Tibial nerve (tissue), 4 donors: ENCODE measurements at places on chromosomes 3 and 15.

- no peak for DNase-seq
These were observed 13.1 kb downstream of the TNK2 start for GRCh38 chr3:195895078-195895860.

GRCh38 chr3:36942638-36943248 is 2.1 kb downstream of the TRANK1 start:
- DNase-seq: no peak

DNA sequence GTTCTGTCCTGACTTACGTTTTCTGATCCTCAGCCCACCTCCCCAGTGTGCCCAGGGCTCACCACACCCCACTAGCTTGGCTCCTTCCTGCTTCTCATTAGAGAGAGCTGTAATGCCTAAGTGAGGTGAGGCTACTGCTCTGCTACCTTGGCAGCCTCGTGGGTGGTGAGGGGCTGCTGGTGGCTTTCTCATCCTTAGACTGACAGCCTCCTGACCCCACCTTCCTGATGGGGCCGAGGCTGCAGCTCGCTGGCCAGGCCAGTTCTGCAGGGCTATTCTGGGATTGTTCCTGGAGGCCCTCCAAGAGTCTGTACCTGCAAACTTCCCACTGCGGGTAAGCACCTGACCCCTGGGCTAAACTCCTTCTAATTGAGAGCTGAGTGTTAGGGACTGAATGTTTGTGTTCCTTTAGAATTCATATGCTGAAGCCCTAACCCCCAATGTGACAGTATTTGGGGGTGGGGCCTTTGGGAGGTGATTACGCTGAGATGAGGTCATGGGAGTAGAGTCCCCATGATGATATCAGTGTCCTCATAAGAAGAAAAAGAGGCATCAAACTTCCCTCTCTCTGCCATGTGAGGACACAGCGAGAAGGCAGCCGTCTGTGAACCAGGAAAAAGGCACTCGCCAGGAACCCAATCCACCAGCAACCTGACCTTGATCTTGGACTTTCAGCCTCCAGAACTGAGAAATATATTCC is 38.1 kb upstream of the IQSEC1 start:
- DNase-seq: no peak

DNA sequence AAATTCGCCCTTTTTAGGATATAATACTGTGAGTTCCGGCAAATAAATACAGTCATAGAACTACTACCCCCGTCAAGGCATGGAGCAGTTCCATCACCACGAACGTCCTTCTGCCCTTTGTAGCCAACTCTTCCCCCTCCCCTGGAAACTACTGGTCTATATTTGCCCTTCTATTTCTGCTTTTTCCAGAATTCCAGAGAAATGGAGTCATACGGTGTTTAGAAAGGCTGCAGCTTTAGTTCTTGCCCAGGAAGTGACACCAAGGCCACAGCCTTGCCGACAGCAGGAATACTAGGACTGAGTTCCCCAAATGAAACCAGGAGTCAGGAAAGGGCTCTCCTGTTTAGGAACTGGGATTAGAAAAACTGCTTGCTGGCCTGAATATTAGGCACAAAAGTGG is 291.2 kb downstream of the FAM43A start:
- DNase-seq: no peak

GRCh38 chr15:66045542-66045941 is 176.3 kb downstream of the RAB11A start:
- no peak for DNase-seq

DNA sequence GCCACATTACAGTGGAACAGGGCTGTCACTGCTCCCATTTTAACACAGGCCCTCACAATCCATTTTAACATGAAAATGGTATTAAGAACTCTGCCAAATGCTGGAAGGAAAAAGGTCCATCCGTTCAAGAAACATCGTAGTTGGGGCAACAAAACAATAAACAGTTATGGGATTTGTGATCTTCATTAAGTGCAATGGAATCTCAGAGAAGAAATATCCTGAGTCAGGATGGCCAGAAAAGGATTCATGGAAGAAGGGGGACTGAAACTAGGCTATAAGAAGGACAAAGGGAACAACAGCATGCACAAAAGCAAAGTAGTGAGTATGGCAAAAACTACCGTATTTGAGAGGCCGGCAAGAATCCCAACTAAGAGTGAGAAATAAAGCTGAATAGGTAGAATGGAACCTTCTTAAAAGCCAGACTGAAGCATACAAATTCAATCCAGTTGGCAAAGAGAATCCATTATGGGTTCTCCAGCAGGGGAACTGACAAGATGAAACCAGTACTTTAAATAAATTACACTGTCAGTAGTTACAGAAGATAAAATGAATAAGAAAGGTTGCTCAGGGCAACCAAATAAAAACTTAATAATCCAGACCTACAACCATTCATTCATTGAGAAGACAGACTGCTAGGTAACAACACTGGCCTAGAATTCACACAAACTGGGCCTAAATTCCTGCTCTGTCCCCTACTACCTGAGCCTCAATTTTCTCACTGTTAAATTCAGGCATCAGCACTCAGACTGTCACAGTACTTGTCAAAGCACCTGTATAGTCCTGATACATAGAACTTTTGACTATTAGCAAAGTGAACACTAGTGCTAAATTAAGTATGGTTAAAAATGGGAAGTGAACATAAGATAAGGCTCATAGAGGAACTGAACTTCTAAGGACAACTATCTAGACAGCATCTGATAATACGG is 6.3 kb downstream of the TBL1XR1 start:
- DNase-seq: no peak

DNA sequence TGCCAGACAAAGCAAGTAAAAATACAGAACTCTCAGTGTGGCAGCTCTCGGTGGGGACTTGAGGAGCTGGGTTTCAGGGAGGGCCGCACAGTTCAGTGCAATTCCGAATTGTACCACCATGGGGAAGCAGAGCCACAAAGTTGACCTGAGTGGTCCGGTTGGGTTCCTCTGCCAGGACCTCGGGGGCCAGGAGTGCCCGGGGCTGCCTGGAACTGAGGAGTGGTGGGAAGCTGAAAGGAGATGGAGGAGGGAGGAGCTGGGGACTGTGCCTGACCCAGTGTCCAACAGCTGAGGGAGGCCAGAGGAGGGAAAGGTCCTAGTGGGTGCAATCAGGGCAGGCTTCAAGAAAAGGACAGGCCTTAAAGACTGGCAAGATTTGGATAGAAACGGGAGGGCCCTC is 32.2 kb upstream of the TRH start:
- DNase-seq: peak; percentile 26

DNA sequence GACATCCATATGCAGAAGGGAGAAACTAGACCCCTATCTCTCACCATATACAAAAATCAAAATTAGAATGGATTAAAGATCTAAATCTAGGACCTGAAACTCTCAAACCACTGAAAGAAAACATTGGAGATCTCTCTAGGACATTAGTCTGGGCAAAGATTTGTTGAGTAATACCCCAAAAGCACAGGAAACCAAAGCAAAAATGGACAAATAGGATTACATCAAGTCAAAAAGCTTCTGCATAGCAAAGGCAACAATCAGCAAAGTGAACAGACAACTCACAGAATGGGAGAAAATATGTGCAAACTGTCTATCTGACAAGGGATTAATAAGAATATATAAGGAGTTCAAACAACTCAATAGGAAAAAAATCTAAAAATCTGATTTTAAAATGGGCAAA is 54.8 kb downstream of the MYO9A start:
- no peak for DNase-seq

GRCh38 chr3:53700441-53700840 is 145.8 kb downstream of the CHDH start:
- no peak for DNase-seq

DNA sequence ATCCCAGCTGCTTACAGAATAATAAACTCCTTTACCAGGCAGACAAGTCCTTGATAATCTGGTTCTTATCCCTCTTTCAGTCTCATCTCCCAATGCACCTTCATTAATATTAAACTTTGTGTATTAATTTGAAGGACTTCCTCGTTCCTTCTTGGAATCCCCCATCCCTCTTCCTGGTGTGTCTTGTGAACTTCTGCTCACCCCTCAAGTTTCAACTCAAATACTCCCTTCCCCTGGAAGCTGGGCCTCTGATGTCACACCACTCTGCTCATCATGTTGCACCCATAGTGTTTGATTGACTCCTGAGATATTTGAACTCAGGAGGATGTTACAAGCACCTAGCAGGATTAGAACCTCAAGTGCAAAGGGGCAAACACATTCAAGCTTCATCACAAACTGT is 3.3 kb upstream of the STT3B start:
- DNase-seq: no peak

DNA sequence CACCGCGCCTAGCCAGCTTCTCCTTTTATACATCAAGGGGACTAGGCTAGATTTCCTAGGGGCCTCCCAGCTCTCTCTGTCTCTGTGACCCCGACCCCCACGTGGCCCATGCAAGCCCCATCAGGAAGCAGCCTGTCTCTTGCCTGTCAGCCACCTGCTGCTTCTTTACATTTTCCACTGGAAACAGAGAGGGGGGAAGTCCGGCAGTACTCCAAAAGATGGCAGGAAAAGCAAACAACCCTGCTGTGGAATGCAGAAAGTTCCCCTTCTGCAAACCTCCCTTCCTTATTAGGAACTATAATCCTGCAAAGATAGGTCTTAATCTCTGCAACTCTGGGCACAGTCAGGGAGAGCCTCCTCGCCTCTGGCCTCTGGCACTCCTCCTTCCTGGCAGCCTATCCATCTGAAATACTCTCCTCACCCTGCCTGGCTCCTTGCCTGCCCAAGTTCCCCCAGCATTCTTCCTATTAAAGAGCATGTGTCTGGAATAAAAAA is 47.4 kb upstream of the HACD2 start:
- DNase-seq: no peak

DNA sequence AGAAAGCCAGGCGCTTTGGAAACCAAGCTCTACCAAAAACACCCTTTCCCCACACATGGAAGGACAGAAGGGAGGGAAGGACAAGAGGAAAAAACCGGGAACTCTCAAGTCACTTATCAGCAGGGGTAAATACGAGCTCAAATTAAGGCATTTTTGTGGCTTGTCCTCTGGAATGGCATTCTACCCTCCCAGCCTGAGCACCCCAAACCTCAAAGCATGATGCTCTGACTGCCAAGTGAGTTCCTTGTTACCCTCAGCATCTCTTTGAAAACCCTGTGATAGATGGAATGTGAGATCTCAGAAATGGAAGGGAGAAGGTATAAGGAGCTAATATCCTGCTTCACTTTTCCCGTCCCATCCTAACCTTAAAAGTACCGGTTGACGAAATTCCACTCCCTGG is 8.1 kb upstream of the CSPG5 start:
- no peak for DNase-seq

GRCh38 chr3:55725681-55726500 is 238.8 kb upstream of the WNT5A start:
- DNase-seq: no peak

GRCh38 chr15:63492541-63493077 is 11.8 kb upstream of the USP3 start:
- no peak for DNase-seq

DNA sequence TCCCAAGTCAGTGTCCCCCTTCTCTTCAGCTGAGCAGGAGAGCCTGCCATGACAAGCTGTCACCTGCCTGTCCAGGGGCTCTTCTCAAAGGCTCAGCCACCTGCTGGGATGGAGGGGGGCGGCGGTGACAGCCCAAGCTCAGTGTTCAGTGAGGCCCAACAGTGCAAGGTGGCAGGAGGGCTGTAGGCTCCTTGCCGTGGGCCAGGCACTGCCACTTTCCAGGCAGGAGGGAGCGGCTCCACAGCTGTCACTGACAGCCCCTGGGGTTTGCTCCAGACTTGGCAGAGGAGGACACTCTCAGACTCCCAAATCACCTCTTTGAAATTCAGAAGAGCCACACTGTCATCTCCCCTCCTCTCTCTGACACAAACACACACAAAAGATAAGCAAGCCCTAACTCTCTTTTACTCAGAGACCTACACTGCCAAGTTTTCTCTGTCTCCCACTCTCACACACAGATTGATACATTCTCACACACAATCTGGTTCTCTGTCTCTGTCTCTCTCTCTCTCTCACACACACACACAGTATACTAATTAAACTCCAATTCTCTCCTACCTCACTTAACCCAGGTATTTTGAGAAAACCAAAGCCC is 443.3 kb downstream of the EPHB1 start:
- DNase-seq: no peak
